GM12864 (cell line): ENCODE measurements at places on chromosomes 5 and 9.

DNA sequence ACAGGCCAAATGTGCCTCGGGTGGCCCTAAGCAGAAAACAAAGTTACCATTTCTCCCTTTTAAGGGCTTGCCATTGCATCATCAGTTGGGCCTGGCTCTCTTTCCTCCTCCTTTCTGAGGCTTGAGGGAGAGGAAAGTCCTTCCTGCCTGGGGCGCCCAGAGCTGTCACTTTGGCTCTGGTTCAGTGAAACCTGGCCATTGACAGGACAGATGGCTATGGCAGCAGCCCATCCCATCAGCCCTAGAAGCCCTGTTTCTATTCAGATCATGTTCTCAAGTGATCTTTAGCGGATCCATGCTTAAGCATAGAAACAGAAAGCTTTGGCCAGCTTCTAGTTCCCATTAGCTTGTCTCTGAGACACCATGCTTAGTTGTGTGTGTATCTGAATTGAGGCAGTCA lies 293.4 kb downstream of the YTHDC2 start:
- no peak for DNase-seq

DNA sequence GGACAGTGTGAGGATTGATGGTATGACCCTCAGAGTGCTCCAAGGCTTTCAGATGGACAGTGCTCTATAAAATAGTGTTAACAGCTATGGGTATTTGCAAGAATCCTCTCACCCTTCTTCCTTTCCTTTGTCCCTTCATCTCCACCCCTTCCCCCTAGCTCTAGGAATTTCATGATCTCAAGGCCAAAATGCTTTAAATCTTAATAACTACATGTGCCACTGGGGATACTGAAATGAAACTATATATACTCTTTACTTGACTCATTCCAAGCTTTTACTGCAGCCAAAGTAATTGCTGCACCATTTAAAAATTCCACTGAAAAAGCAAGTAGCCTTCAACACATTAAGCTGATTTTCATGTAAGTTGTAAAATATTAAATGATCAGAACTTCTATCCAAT lies 361.6 kb upstream of the SLC30A5 start:
- no peak for DNase-seq

DNA sequence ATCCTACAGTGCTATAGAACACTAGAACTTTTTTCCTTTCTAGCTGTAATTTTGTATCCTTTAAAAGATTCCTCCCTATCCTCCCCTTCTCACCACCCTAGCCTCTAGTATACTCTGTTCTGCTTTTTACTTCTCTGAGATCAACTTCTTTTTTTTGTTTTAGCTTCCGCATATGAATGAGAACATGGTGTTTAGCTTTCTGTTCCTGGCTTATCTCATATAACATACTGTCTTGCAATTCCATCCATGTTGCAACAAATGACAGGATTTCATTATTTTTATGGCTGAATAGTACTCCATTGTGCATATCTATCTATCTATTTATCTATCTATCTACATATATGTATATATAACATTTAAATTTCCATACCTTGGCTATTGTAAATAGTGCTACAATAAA lies 126.0 kb upstream of the MAN2A1 start:
- DNase-seq = no peak

DNA sequence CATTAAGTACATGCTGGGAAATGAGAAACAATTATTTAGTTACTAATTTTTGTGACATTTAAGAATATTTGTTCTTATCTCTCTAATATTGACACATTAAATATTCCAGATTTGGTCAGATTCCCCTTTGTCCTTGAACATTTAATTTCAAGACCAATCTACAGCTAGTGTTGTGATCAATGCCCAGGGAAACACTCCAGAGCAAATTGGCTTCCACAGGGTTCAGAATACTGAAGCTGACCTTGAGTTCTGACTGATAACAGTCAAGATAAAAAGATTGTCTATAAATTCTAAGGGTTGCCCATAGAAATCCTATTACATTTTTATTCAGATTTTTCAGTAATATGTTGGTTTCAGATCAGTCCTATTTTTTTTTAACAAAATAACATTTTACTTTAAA lies 31.3 kb downstream of the ZFYVE16 start:
- no peak for DNase-seq

DNA sequence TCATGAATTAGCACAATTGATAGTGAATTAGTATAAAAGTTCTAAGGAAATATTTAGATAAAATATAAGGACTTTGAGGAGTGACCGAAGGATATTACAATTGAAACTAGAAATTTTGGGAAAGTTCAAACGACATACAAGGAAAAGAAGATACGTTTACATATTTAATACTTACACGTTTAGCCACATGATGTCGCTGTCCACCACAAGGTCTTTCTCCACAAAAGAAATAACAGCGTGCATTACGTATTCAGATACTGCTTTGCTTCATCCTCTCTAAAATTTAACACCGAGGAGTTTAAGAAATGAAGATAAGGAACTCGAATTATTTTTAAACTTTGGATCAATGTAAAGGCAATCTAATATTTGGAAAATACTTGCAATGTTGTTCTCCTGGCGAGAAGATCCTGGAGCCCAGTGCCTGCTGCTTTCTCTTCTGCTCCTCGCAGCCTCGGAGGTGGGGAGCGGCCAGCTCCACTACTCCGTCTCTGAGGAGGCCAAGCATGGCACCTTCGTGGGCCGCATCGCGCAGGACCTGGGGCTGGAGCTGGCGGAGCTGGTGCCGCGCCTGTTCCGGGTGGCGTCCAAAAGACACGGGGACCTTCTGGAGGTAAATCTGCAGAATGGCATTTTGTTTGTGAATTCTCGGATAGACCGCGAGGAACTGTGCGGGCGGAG lies at the start of gene PCDHA3:
PCDHA3 (plus strand) TSS at position 242 of the 678 bp plus-strand sequence.
- DNase-seq = no peak

- DNase-seq = no peak
Measured at GRCh38 chr5:84362061-84362720, 22.5 kb downstream of the EDIL3 start.

GRCh38 chr9:129916707-129917106 lies 81.4 kb downstream of the USP20 start:
- DNase-seq = no peak

GRCh38 chr9:123350590-123351310 lies 5.2 kb upstream of the CRB2 start:
- no peak for DNase-seq

DNA sequence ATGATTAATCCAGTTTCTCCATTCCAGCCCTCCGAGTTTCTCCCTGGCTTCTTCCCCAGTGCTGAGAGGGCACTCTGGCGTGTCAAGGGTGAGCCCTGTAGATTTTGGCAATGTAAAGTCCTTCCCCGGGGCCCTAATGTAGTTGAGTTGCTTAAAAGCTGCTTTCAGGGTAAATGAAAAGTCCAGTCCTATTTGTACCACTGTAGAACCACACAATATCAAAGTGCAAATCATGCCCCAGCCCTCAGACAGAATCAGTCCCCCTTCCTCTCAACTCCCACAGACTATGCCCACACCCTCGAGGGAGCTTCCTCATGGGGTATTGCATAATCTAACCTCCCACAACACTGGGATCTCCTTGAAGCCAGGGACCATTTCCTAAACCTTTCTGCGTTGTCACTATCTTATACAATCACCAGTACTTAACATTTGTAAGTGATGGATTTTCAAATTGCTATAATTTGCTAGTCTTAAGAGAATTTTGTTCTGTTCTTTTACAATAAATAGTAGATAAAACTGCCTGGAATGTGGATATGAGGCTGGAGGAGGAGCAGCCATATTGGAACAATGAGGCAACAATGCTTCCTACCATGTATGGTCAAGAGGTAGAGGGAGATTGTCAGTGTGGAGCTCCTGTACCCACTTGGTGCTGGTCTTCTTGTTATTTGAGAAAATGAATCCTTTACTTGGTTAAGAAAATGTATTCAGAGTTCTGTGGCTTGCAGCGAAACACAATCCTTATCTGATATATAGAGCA lies 34.4 kb downstream of the ZNF366 start:
- DNase-seq = no peak

- DNase-seq = no peak
Measured at GRCh38 chr9:70255486-70255885, 3.3 kb upstream of the SMC5 start.

- DNase-seq = no peak
Measured at GRCh38 chr9:98121058-98121457, 2.0 kb upstream of the TRIM14 start.

DNA sequence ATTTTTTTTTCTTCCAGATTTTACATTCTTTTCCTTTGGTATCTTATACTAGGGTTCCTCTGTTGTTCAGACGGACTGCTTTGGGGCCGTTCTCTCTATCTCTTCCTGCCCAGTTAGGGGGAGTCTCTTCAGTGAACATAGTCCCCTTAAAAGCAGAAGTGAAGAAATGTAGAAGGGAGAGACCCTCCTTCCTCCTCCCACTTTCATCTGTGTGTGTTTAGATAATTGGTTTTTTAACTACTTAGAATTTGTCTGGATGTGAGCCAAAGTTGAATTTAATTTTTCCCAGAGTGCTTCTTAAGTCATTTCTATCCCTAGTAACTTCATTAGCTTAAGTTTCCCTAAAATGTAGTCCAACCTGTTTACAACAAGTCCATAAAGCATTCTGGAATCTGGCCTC lies 167.5 kb downstream of the HACD4 start:
- DNase-seq = no peak

DNA sequence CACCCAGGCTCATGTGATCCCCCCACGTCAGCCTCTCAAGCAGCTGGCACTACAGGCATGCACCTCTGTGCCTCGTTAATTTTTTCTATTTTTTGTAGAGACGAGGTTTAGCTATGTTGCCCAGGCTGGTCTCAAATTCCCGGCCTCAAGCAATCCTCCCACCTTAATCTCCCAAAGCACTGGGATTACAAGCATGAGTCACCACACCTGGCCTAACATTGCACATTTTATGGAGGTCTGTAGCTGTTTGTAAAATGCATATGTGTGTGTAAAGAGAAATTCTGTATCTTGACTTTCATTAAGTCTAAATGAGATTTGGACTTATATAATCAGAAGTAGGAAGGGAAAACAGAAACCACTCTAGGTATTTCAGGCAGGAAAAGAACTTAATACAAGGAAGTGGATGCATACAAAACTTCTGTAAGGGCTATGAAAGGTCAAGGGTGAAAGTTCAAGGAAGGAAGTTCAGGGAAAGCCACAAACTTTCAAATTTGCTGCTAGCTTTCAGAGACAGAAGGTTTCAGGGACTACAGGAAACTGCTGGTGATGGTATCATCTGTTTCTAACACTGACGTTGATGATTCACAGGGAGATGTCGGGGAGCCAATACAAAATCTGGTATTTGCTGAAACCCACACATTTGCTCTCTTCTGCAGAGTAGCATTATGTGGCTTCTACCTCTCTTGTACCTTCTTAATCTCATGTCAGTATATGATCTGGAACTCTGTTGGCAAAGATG lies 209.4 kb downstream of the PIK3R1 start:
- no peak for DNase-seq
